ENCODE measurements at places on chromosomes 11 and 22. TPM values are rescaled to one million over a fixed set of nuclear protein-coding genes. Genes with fewer than 3 reads are reported as not detected.
A peak's percentile ranks its signal among the peaks of the same experiment; 100 is the strongest.

DNA sequence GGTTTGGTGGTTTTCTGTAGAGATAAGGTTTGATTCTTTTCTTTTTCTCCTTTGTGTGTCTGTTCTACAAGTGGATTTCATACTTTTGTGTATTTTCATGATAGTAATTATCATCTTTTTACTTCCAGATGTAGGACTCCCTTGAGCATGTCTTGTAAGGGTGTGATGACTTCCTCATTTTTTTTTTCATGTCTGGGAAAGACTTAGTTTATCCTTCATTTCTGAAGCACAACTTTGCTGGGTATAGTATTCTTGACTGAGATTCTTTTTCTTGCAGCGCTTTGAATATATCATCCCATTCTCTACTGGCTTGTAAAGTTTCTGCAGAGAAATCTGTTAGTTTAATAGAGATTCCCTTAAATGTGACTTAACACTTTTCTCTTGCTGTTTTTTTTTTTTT is 32.9 kb downstream of the MADD start:
- no peak overlapping the region for H3K4me3 ChIP-seq
- DNase-seq = no peak
- no peaks in the 10 kb centered on the region for H3K4me1 ChIP-seq

DNA sequence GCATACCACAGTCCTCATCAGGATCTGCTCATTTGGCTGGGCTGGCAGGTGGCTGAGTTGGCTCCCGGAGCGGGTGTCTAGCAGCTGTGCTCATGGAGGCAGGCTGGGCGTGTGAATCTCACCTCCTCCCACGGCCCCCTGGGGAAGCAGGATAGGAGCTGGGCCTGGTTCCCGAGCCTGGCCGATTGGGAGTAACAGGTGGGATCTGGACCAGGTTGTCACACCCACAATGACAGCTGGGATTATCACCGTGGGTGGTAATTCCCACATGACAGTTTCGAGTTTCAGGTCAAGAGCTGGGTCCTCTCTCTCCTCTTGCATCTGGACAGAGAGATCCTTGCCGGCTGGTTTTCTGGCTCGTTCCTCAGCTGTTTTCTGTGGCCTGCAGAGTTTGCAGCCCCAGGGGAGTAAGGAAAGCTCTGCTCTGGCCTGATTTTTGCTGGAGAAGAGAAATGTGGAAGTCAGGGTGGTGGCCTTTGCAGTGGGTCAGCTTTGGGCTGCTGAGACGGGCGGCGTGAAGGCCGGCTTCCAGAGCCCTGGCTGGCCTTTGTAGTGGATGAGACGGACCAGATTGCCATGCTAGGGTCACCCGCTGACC is 57.0 kb downstream of the BCR start:
- H3K27ac ChIP-seq = peak overlapping the region; percentile 68
- H3K36me3 ChIP-seq = no peaks in the 10 kb centered on the region
- DNase-seq = peak; percentile 75
- H3K27me3 ChIP-seq = no peaks in the 10 kb centered on the region
- no peaks in the 10 kb centered on the region for H3K4me1 ChIP-seq
- no peak overlapping the region for H3K4me3 ChIP-seq

The SCGB1C1 gene
- total RNA-seq = not detected

DNA sequence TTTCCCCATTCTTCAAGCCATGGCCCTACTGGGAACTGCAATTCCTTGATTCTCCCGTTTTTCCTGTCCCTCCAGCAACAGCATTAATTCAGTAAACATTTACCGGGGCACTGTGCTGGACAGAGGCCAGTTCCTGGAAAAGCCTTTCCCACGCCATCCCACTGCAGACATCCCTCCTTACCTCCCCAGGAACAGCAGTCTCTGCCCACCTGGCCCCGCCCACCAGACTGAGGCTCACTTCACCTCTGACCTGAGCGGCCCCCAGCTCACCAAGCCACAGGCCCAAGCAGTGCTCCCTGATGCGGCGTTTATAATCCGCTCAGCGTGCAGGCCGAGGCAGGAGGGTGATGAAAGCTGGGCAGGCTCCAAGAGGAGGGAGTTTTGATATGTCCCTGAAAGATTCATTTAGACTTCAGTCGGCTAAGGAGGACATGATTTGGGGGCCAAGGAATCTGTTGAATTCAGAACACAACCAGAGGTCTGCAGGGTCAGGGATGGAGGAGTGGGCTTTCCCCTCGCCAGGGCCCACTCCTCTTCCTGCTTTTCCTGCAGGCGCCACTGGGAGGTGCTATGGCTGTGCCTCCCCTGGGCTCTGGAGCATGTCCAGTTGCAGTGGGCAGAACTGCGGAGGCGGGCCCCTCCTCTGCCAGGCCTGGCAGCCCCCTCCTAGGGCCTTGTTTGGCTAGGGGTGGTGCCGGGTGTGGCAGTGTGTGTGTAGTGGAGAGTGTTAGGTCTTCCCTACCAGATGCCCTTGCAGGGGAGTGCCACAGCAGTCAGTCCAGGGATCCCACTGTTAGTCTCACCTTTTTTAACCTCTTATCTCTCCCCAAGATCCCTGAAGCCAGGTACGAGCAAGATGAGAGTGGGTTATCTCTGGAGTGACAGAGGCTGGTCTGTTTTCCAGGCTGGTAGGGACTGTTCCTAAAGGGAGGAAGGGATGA is 1.4 kb upstream of the TAGLN start:
- peak overlapping the region; percentile 41 for H3K4me3 ChIP-seq
- H3K4me1 ChIP-seq = no peaks in the 10 kb centered on the region
- H3K27me3 ChIP-seq = no peaks in the 10 kb centered on the region
- no peaks in the 10 kb centered on the region for H3K36me3 ChIP-seq
- peak; percentile 89 for DNase-seq

DNA sequence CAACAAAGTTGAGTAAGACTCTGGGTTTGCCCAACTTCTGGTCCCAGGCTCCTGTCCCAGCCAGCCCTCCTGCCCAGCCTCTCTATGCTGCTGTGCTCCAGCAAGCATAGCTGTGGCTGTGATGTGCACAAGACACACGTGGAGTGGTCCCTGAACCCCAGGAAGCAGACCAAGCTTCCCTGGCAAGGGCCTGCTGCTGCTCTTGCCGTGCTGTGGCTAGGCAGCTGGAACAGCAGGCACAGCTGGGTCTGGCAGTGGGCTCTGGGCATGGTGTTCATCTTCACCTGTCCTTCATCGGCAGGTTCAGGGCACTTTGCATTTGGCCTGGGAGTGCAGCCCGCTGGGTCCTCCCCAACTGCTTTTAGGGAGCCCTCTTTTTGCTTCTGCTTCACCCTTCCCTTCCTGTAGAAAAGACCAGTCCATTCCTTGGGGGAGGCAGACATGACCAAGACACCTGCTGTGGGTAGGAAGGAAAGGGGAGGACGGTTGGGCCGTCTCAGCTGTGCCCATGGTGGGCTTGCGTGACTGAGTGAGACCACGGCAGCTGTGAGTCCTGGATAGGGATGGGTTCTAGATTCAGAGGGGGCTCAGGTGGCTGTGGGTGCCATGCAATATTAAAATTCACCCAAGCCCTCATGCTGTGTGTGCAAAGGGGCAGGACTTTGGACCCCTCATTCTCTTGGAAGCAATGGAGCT is 26.1 kb upstream of the ETS1 start:
- H3K27me3 ChIP-seq = no peaks in the 10 kb centered on the region
- H3K36me3 ChIP-seq = no peaks in the 10 kb centered on the region
- H3K4me3 ChIP-seq = no peak overlapping the region
- no peak overlapping the region for H3K27ac ChIP-seq

GRCh38 chr11:10751581-10751940 is 515 bp downstream of the CTR9 start:
- H3K36me3 ChIP-seq = no peaks in the 10 kb centered on the region
- H3K27ac ChIP-seq = no peak overlapping the region
- no peaks in the 10 kb centered on the region for H3K4me1 ChIP-seq
- H3K4me3 ChIP-seq = peak overlapping the region; percentile 84
- DNase-seq = no peak

DNA sequence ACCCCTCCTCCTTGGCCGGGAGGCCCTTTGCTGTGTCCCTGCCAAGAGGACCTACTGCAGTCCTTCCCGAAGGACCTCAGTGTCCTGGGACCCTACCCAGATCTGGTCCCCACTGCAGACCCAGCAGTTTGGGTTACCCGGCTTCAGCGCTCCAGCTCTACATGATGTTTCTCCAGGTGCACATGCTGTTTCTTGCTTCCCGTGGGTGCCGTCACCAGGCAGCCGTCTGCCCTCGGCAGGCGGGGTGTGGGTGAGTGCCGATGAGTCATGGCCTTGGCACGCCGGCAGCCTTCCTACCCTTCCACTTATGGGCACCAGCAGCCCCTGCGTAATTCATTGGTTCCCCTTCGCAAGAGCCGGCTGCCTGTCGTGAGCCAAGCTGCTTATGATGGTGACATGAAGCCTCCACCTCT is 101.8 kb downstream of the BCR start:
- DNase-seq = peak; percentile 95
- no peaks in the 10 kb centered on the region for H3K4me1 ChIP-seq
- no peak overlapping the region for H3K27ac ChIP-seq
- no peak overlapping the region for H3K4me3 ChIP-seq
- no peaks in the 10 kb centered on the region for H3K27me3 ChIP-seq
- H3K36me3 ChIP-seq = no peaks in the 10 kb centered on the region

The HBB gene
- 2,087 TPM for total RNA-seq

The PGA5 gene
- 1.0 TPM for total RNA-seq

DNA sequence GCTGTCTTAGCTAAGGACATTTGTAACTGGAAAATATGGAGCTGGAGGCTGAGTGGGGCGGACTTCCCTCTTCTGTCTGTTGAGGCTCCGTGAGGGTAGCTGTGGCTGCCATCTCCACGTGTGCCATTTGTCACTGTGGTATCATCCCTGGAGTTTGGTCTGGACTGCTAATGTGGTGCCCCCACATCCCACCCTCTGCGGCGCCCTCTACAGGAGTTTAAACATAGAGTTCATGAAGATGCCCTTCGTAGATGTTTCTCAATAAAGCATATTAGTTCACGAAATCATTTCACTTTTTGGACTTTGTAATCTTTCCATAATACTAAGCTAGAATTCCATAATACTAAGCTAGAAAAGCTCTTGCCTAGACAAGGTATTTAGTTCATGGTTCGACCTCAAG is 52.4 kb downstream of the TECTA start:
- H3K36me3 ChIP-seq = no peaks in the 10 kb centered on the region
- no peak overlapping the region for H3K27ac ChIP-seq
- H3K27me3 ChIP-seq = no peaks in the 10 kb centered on the region
- no peak for DNase-seq
- H3K4me3 ChIP-seq = no peak overlapping the region
- no peaks in the 10 kb centered on the region for H3K4me1 ChIP-seq

- H3K27ac ChIP-seq = no peak overlapping the region
- H3K4me3 ChIP-seq = no peak overlapping the region
- H3K36me3 ChIP-seq = no peaks in the 10 kb centered on the region
- DNase-seq = peak; percentile 75
- no peaks in the 10 kb centered on the region for H3K4me1 ChIP-seq
Observed at GRCh38 chr22:38402204-38402603, 52.8 kb downstream of the KCNJ4 start.

- H3K27ac ChIP-seq = no peak overlapping the region
- DNase-seq = no peak
- no peaks in the 10 kb centered on the region for H3K27me3 ChIP-seq
- H3K4me1 ChIP-seq = no peaks in the 10 kb centered on the region
- no peak overlapping the region for H3K4me3 ChIP-seq
Observed at GRCh38 chr22:41808400-41808799, 7.9 kb downstream of the CCDC134 start.

GRCh38 chr11:23679981-23680380 is 816.9 kb upstream of the LUZP2 start:
- no peaks in the 10 kb centered on the region for H3K4me1 ChIP-seq
- no peak overlapping the region for H3K4me3 ChIP-seq
- DNase-seq = no peak
- H3K27ac ChIP-seq = no peak overlapping the region
- H3K27me3 ChIP-seq = no peaks in the 10 kb centered on the region

The C22orf23 gene
- not detected for total RNA-seq

- no peak overlapping the region for H3K27ac ChIP-seq
- no peaks in the 10 kb centered on the region for H3K27me3 ChIP-seq
- no peak overlapping the region for H3K4me3 ChIP-seq
Observed at GRCh38 chr11:112523031-112523430, 262.4 kb upstream of the PLET1 start.

- H3K36me3 ChIP-seq = no peaks in the 10 kb centered on the region
- no peaks in the 10 kb centered on the region for H3K27me3 ChIP-seq
- no peak overlapping the region for H3K4me3 ChIP-seq
- no peak overlapping the region for H3K27ac ChIP-seq
Observed at GRCh38 chr11:129410395-129410960, 34.8 kb downstream of the BARX2 start.

- H3K27ac ChIP-seq = peak overlapping the region; percentile 84
- H3K4me3 ChIP-seq = no peak overlapping the region
- H3K4me1 ChIP-seq = peaks cover 2% of the 10 kb centered on the region
- DNase-seq = peak; percentile 84
- H3K36me3 ChIP-seq = no peaks in the 10 kb centered on the region
Observed at GRCh38 chr22:45317551-45318167, 7.9 kb downstream of the FAM118A start.

The ZBTB16 gene
- total RNA-seq = 54.5 TPM

The CCDC134 gene
- 7.3 TPM for total RNA-seq

The TMEM121B gene
- total RNA-seq = 0.68 TPM

DNA sequence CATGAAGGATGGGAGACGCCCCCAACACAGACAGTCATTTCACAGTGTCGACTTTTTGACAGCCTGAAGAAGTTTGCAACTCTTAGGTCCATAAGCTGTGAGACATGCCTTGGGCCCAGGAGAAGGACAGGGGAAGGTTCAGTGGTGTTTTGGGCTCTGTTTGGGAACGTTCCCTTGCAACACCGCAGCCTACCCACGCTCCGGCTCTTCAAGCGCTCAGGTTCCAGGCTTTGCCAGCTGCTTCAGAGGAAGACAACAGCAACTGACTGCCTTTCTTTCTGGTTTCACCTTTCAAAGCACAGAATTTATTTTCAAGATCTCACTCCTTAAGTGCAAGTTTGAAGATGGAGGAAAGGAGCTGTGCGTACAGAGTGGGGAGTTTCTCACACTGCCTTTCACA is 575.8 kb upstream of the B3GAT1 start:
- no peaks in the 10 kb centered on the region for H3K36me3 ChIP-seq
- no peak overlapping the region for H3K4me3 ChIP-seq
- no peak for DNase-seq

The TRIM3 gene
- 28.6 TPM for total RNA-seq

The PIK3IP1 gene
- 14.1 TPM for total RNA-seq

The NFAM1 gene
- total RNA-seq = 5.3 TPM

DNA sequence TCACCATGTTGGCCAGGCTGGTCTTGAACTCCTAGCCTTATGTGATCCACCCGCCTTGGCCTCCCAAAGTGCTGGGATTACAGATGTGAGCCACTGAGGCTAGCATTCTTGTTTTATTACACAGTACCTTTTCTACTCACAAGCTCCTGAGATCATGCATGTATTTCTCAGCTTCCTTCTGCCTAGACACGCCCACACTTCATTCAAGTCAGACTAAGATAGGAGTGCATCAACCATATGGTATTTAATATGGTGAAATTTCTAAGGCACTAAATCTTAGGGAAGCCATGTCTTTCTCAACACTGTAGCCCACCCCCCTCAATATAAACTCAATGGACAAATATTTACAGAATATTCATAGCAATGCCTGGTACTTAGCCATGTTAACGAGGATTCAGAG is 62.1 kb downstream of the SLC25A17 start:
- no peaks in the 10 kb centered on the region for H3K27me3 ChIP-seq
- no peak overlapping the region for H3K27ac ChIP-seq
- no peaks in the 10 kb centered on the region for H3K36me3 ChIP-seq
- DNase-seq = no peak
- no peak overlapping the region for H3K4me3 ChIP-seq
- H3K4me1 ChIP-seq = no peaks in the 10 kb centered on the region

All from aorta (tissue), 5 donors.